Panc1 (cell line): ENCODE measurements at places on chromosomes 12 and 14. TPM values are rescaled to one million over a fixed set of nuclear protein-coding genes. Genes with fewer than 3 reads are reported as not detected.

Gene NRXN3
- not detected for total RNA-seq

- DNase-seq, result no peak
Observed at GRCh38 chr14:30551460-30551859, 7.5 kb upstream of the G2E3 start.

Gene SIX1
- total RNA-seq, result 7.4 TPM

DNA sequence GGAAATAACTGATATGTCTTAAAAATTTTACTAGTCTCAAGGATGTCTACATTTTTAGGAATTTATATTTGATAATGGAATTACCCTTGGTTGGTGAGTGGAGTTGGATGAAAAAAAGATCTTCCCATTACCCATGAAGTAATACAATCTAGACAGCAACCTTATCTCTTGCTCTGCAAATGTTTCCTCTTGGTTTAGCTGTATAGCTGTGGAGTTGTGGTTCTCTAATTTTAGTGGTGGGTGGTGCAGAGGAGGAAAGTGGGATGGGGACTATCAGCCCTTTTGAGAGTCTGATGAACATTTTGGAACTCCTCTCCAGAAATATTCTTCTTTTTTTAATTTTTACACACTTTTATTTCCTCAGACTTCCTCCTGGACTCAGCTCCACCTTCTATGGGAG is 17.1 kb downstream of the SPX start:
- DNase-seq, result no peak
